ENCODE measurements at places on chromosomes 4 and X.

- DNase-seq: no peak
These were observed 26.8 kb upstream of the SOD3 start for GRCh38 chr4:24768604-24769003.

- no peak for DNase-seq
These were observed 325.2 kb upstream of the BMP3 start for GRCh38 chr4:80705311-80705710.

GRCh38 chrX:34881671-34882070, 60.9 kb upstream of the FAM47B start:
- no peak for DNase-seq

GRCh38 chrX:53481816-53482465, 47.8 kb upstream of the HSD17B10 start:
- peak; percentile 42 for DNase-seq

DNA sequence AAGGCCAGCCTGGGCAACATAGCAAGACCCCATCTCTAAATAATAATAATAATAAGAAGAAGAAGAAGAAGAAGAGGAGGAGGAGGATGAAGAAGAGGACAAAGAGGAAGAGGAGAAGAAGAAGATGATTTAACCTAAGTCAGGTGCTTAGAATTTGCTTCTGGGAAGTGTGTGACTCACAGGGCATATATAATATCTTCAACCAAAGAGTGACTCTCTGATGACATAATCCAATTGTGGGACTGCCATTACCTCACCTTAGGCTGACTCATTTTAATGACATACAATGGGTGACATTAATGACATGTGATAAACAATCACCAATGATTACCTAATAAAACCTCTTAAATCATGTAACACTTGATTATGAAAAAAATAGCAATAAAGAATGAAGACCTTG, 32.7 kb upstream of the MBTPS2 start:
- no peak for DNase-seq

GRCh38 chr4:61517144-61517543, 317.0 kb downstream of the ADGRL3 start:
- no peak for DNase-seq

DNA sequence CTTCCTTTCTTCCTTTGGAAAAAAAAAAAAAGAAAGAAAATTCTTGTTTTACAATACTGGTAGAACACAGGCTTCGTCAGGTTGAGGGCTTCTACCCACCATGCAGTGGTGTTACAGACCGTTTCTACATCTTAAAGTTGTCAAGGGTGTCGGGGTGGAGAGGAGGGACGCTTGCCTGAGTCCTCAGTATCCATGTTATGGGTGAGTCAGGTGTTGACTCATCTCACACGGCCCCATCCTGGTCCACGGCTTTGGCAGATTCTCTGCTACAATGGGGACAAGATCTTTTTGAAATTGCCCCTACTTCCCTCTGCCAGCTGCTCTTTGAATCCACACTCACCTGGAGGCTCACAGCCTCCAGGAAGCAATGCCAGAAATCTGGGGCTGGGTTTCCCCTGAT, 310.3 kb upstream of the ZFP42 start:
- no peak for DNase-seq

GRCh38 chr4:9825049-9825448, 43.6 kb downstream of the DRD5 start:
- DNase-seq: no peak

GRCh38 chrX:106932492-106932923, 12.3 kb downstream of the CLDN2 start:
- DNase-seq: no peak
